Mesendoderm (in vitro differentiated cells): ENCODE measurements at places on chromosomes 3 and 15.

GRCh38 chr15:43169888-43170287, 15.3 kb upstream of the CCNDBP1 start:
- DNase-seq, result peak; percentile 14

GRCh38 chr3:43997316-43997715, 244.4 kb upstream of the TOPAZ1 start:
- DNase-seq, result no peak

GRCh38 chr3:192901435-192901834, 16.2 kb downstream of the MB21D2 start:
- no peak for DNase-seq

DNA sequence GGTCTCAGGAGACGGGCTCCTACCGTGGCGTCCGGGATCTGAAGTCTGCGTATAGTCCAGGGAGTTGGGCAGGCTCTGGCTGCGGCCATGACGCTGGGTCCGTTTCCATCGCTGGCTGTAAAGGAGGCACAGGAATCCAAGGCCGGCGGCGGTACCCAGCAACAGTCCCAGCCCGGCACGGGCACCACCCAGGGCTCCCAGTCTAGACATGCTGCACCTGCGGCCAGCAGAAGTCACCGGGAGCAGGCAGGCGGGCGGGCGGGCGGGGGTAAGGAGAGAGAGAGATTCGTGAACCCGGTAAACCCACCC, 526 bp downstream of the RMDN3 start:
- DNase-seq, result no peak

GRCh38 chr3:136305879-136306278, 55.7 kb downstream of the PCCB start:
- peak; percentile 34 for DNase-seq
